ENCODE measurements at places on chromosomes 5 and 9.

DNA sequence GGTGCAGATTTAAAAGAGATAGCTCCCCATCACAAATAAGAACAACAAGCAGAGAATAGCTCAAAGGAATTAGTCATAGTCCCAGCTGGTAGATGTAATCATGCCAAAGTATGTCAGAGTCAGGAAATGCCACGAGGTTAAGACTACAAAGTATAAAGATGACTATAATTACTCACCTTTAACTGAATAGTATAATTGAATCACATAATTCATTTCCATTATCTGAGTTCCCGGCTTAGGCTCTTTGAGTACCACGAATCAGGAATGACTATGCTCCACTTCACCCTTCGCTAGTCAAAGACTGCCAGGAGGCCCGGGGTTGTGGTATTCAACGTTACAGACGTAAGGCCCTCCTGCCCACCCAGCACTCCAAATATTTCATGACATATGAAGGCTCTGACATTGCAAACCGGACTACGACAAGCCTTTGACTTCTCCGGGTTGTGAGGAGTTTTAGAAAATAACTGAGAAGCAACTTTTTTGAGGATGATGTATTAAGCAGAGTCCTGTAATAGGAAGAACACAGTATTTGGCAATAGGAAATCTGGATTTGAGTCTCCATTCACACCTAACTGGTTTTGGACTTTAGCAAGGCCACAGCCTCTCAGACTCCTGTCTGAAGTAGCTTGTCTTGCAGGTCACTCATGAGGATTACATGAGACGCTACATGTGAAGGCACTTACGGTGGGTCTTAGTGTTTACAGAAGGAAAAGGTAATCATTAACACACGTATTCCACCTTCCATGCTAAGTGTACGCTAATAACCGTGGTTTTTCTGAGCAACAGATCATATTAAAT, 64.6 kb downstream of the ENC1 start:
- DNase-seq, result peak; percentile 47

- DNase-seq, result no peak
These were observed 190.2 kb upstream of the SNX2 start for GRCh38 chr5:122584411-122585300.

DNA sequence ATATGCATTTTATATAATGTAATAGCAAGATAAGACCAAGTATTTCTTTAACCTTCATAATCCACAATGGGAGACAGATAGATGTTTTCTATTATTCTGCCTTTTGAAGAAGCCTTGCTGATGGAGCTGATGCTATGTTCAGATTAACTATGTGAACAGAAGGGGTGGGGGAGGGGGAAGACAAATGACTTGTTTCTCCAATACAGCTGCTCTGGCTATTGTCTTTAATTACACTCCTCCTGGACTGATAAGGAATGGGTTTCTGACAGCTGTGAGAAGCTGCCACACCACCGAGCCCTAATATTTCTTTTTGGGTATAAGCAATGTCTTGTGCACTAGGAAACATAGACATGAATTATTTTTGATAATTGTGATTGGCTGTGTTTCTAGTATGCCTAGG, 62.0 kb downstream of the CAVIN4 start:
- DNase-seq, result peak; percentile 52

GRCh38 chr5:139611703-139612584, 36.2 kb upstream of the CXXC5 start:
- DNase-seq, result no peak

DNA sequence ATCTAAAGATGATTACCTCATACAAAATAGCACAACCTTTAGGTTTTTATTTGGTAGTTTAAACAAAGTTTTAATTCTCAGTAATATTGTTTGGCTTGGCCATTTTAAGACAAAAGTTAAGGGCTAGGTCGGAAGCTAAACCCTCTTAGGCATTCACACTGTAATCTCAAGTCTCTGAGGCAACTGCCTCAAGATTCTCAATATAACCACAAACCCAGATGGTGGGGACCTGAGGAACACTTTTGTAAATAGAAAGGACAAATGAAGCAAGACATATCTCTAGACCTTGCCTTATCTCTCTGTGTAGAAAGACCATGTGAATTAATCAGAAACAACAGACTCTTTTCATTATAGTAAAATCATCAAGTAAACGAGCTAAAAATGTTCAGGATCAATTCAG, 500.2 kb upstream of the CDH6 start:
- no peak for DNase-seq

DNA sequence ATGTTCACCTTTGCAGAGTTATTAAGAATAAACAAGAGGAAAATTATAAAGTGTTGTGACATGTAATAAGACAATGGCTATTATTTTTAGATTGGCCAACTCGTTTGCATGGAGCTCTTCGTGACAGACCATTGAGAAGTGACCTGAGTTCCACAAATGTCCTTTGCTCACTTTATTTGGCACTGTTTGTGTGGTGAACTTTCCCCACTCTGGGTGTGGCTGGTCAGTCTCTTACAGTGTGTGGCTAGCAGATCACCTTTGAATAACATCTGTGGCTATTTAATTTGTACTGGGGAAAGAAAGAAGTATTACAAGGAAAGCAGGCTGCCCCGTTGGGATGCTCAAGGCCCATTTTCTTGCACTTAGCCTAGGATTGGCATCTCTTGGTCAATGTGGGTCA, 274.1 kb upstream of the WWC1 start:
- DNase-seq, result no peak

DNA sequence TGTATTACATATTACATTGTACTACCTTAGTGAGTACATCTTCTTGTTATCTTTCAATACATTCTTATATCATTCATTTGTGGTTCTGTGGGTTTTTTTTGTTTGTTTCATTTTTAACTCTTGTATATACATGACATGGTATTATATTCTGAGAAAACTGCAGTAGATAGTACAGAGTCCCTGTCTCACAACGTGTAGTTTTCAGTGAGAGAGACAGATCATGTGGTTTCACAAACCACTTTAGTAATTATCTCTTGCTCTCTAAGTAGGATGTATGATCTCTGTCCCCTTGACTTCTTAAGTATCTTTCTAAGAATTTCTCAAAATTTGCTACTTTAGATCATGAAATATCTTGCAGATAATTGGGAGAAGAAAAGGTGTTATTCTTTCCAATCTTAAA, 745.9 kb upstream of the CDH9 start:
- no peak for DNase-seq

DNA sequence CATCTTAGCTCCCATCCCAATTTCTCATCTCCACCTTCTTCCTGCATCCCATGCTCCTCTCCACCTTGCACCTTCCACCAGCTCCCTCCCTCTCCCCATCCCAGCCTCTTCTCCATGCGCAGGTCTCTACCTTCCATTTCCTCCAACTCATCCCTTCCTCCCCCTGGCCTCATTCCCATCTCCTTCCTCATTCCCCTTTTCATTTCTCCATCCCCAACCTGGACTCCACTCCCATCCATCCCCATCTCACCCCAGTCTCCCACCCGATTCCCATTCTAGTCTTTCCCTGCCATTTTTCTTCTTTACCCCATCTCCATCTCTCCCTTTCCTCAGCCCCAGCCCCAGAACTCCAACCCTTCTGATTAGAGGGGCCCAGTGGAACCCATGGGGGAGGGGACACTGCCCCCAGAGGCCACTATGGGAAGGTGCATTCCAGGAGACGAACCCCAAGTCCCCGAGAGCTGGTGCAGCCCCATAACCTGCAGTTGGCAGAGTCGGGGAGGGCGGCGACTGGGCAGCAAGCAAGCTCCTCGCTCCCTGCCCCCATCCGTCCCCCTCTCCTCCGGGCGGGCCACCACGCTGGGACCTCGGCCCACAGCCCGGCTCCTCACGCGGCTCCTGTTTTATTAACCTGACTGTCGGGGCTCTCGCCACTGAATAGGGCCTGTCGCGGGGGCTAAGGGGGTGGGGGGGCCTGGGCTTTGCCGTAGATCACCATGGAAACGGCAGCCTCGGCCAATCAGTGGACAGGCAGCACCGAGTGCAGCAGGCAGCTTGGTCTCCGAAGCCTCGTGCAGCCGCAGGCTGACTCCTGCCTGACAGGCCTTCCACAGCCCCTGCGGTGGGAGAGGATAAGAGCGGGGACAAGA, 66.7 kb downstream of the PCDH1 start:
- peak; percentile 20 for DNase-seq

GRCh38 chr9:129665389-129665775, at the start of gene PRRX2:
Gene PRRX2 (plus strand): TSS chr9:129665647. CDS start chr9:129665868, 221 bp downstream.
- no peak for DNase-seq

- DNase-seq, result no peak
These were observed 161.0 kb upstream of the RORB start for GRCh38 chr9:74336161-74336560.

GRCh38 chr5:168843277-168844015, 264.3 kb upstream of the PANK3 start:
- no peak for DNase-seq

GRCh38 chr5:8861764-8862163, 684.1 kb downstream of the SEMA5A start:
- no peak for DNase-seq

DNA sequence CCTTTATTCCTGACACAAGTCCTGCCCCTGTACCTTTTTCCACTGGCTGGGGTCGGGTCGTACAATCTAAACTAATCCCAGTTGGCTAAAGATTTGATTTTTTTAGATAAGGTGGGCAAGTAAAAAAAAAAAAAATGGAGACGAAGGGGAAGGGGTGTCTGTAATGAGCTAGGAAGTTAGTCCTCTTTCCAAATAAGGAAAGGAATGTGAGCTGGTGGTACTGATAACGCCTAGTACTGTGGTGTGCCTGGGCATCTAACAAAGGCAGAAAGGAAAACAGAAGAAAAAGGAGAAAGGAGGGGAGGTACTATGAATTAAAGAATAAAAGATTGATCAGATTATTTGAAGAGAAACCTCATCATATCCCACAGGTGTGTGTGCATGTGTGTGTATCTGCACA, 21.3 kb downstream of the PRDM9 start:
- DNase-seq, result no peak

GRCh38 chr9:19682397-19682796, 106.4 kb downstream of the SLC24A2 start:
- no peak for DNase-seq

DNA sequence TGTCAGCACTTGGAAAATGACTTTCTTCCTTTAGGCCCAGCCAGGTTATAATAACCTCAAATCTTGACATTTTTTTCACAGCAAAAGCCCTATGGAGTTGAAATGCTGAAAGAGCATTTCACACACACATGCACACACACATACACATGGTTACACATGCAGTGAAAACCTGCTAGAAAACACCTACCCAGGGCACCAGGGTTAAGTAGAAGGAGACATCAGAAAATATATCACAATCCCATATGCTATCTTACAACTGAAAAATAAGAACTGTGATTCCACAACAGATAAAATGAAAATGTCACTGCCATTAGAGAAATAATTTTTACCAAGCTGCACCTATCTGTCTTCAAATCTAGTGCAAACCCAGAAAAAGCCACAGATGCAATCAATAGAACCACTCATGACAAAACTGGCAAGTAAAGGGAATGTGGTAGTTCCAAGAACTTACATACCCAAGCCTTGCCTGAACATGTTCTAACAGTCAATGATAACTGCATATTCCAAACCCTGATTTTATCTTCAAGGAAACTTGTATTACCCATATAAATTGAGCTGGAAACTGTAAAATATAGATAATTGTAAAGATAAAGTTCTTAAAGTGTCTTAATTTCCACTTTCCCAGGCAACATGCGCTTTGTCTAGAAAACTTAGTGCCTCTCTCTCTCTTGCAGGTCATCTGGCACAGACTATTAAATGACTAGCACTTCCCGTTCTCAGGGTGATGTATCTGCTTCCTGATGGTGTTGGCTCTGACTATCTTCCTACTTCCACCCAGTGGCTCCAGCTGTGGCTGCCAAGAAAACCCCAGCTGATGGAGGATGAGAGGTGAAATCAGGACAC, 250.2 kb upstream of the PTGER4 start:
- peak; percentile 93 for DNase-seq

DNA sequence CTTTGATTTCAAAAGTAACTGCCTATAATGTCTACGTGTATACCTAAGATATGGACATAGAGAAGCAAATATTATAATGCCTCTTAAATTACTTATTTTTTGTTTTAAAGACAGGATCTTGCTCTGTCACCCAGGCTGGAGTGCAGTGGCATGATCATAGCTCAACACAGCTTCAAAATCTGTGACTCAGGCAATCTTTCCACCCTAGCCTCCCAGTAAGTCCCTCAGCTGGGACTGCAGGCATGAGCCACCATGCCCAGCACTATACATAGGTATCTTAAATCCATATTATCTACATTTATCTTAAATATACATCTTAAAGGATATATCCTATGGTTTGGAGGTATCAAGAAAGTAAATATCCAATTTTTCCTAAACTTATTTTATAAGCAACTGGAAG, 261.2 kb downstream of the ARL15 start:
- no peak for DNase-seq

DNA sequence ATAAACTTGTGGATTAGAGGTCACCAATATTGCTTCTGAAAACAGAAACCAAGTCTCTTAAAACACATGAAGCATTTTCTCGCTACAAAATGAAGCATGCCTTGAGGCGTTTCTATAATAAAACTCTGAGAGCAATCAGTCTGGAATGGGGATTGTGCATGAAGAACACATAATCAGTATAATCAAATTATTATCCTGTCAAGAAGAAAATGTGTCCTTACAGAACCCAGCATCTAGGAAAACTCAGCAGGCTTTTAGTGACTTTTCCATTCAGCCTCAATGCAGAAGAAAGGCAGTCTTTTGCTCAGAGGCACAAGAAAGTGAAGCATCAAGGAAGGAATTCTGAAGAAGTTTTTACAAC, 121.9 kb downstream of the CDH18 start:
- no peak for DNase-seq

DNA sequence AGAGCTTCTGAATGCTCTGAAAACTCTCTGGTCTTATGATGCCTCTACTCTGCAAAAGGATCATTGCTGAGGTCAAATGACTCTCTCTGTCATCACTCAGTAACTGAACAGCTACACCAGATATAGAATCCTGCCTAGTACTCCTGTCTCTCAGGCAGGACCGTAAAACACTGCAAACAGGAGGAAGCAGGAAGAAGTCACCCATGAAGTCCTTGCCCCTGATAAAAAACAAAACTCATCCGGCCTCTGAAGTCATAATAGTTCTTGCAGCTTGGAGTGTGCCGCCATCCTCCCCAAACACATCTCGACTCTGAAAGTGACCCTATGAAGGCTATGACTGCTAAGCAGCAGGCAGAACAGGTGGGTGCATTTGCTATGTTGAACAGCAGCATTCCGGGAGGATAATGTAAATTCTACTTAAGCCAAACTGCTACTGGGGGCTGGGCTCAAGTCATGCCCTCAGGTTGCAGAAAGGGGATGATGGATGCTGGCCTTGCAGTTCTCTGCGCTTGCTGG, 81.9 kb upstream of the FAM169A start:
- DNase-seq, result peak; percentile 6

DNA sequence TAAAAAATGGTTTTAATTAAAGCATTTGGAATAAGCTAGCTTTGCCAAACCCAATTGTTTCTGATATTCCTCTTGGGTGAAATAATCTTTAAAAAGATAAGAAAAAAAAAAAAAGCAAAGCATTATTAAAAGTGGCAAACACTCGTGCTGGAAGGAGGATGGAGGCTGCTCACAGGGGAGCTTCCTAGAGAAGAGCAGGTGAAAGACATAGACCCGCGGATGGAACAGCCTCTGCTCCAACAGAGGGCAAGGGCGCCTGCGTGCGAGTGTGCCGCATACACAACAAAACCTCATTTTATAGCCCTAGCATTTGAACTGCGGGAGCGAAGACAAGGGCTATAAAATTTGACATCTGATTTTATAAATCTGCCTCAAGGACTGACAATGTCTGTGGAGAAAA, 33.4 kb upstream of the SLC25A51 start:
- DNase-seq, result no peak

- DNase-seq, result no peak
These were observed 198.5 kb downstream of the CACNA1B start for GRCh38 chr9:138075961-138076649.

- DNase-seq, result no peak
These were observed 26.1 kb downstream of the TTC23L start for GRCh38 chr5:34865091-34865490.

- DNase-seq, result no peak
These were observed 14.9 kb upstream of the FCN1 start for GRCh38 chr9:134932606-134933005.

Measured in SJCRH30 (cell line).